Suprapubic skin (tissue), 4 donors: ENCODE measurements at places on chromosomes 13 and 19.

- peaks cover 29% of the 10 kb centered on the region for H3K4me1 ChIP-seq
- H3K36me3 ChIP-seq, result peaks cover 83% of the 10 kb centered on the region
- no peak overlapping the region for H3K4me3 ChIP-seq
- no peaks in the 10 kb centered on the region for H3K27me3 ChIP-seq
These were observed 12.9 kb upstream of the RPS15 start for GRCh38 chr19:1425102-1425837.

DNA sequence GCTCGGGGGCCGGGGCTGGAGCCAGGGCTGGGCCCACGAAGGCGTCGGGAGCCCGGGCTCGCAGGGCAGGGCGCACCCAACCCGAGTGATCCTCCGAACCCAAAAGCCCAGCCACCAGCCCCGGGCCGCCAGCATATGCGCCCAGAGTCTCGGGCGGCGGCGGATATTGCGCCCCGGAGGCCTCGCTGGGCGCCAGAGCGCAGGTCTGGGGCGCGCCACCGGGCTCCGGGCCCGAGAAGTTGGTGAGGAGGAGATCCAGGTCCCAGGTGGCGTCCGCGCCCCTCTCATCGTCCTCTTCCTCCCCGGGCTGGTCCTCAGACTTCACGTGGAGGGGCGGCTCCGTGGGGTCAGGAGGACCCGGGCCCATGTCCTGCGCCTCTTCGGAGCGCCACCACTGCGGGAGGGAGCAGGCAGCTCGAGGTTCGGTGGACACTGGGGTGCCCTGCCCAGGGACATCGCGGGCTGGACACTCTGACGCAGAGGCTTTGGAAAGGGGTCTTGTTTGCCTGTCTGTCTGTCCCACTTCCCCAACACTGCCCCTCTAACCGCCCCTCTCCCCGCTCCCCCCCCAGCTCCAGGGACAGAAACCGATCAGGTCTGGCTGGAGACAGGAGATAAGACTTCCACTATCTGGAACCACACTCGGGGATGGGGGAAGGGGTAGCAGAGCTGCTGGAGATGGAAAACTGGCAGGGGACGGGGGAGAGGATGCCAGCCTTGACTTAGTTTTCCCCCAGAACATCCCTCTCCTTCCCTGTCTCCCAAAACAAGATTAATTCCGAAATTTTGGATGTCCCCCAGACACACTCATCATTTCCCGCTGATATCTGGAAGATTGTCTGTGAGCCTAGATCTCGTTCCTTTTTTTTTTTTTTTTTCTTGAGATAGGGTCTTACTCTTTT lies 1.0 kb downstream of the KLF1 start:
- H3K27ac ChIP-seq, result no peak overlapping the region
- peak overlapping the region; percentile 49 for H3K4me3 ChIP-seq
- H3K36me3 ChIP-seq, result no peaks in the 10 kb centered on the region

GRCh38 chr13:29507356-29507755 lies 88.1 kb downstream of the SLC7A1 start:
- H3K27me3 ChIP-seq, result peaks cover 20% of the 10 kb centered on the region
- H3K4me3 ChIP-seq, result no peak overlapping the region
- no peak for DNase-seq
- H3K4me1 ChIP-seq, result peaks cover 15% of the 10 kb centered on the region
- H3K36me3 ChIP-seq, result peaks cover 12% of the 10 kb centered on the region

DNA sequence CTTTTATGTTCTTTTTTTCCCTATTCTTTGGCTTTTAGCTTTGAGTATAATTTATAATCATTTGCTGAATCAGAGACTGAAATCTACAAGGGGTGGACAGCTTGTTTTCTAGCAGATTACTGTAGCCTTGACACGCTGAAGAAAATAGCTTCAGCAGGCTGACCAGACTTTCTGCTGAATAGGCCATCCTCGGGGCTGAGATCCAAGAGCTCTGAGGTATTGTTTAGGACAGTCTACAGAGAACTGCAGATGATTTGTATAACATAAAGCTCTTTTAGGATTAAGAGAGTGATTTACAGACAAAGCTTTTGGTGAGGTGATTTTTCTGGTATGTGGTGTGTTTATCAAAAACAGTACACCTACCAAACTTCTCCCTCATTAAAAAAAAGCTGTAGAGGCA lies 16.8 kb downstream of the POLR1D start:
- H3K4me3 ChIP-seq, result no peak overlapping the region
- H3K27ac ChIP-seq, result peak overlapping the region; percentile 1
- no peaks in the 10 kb centered on the region for H3K27me3 ChIP-seq
- DNase-seq, result no peak
- peaks cover 71% of the 10 kb centered on the region for H3K4me1 ChIP-seq

- no peak overlapping the region for H3K4me3 ChIP-seq
- no peaks in the 10 kb centered on the region for H3K36me3 ChIP-seq
- no peak overlapping the region for H3K27ac ChIP-seq
- no peaks in the 10 kb centered on the region for H3K4me1 ChIP-seq
These were observed 27.0 kb upstream of the ZNF492 start for GRCh38 chr19:22606954-22607652.

GRCh38 chr13:64556376-64556775 lies 2673.8 kb downstream of the PCDH9 start:
- H3K4me1 ChIP-seq, result no peaks in the 10 kb centered on the region
- H3K27ac ChIP-seq, result no peak overlapping the region
- DNase-seq, result no peak
- H3K27me3 ChIP-seq, result no peaks in the 10 kb centered on the region
- H3K4me3 ChIP-seq, result no peak overlapping the region

DNA sequence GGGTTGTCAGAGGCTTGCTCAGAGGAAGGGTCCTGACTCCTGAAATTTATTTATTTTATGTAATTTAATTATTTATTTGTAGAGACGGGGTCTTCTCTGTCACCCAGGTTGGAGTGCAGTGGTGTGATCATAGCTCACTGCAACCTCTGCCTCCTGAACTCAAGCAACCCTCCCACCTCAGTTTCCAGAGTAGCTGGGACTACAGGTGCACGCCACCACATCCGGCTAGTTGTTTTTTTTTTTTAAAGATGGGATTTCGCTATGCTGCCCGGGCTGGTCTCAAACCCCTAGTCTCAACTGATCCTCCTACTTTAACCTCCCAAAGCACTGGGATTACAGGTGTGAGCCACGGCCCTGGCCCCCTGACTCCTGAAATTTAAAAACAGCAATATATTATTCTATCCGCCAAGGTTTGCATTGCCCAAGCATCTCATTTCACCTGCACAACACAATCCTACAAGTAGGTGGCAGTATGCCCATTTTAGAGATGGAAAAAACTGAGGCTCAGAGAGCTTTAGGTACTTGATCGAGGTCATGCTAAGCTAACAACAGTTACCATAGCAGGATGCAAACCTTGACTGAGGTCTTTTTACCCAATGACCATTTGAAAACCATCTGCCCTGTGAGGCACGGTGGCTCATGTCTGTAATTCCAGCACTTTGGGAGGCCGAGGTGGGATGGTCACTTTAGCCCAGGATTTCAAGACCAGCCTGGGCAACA lies 18.1 kb downstream of the ARHGEF18 start:
- no peak overlapping the region for H3K4me3 ChIP-seq
- DNase-seq, result no peak
- no peak overlapping the region for H3K27ac ChIP-seq
- no peaks in the 10 kb centered on the region for H3K27me3 ChIP-seq
- H3K4me1 ChIP-seq, result no peaks in the 10 kb centered on the region
- no peaks in the 10 kb centered on the region for H3K36me3 ChIP-seq

DNA sequence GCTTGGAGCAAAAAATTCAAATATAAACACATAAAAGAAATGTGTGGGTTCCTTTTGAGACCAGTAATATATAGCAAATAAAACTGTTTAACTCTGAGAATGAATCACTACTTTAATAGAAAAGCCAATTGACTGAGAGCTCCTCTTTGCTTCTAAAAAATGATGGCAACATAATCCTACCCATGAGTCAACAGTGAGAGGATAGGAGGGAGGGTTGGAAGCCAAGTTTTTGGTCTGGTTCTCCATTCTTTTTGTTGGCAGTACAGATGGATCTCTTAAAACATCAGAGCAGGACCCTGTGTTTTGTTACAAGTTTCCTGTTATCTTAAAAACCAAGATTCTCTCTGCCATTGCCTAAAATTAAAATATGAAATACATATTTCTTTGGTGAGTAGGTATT lies 50.0 kb upstream of the POSTN start:
- no peaks in the 10 kb centered on the region for H3K36me3 ChIP-seq
- no peaks in the 10 kb centered on the region for H3K4me1 ChIP-seq
- no peak for DNase-seq
- no peak overlapping the region for H3K27ac ChIP-seq

DNA sequence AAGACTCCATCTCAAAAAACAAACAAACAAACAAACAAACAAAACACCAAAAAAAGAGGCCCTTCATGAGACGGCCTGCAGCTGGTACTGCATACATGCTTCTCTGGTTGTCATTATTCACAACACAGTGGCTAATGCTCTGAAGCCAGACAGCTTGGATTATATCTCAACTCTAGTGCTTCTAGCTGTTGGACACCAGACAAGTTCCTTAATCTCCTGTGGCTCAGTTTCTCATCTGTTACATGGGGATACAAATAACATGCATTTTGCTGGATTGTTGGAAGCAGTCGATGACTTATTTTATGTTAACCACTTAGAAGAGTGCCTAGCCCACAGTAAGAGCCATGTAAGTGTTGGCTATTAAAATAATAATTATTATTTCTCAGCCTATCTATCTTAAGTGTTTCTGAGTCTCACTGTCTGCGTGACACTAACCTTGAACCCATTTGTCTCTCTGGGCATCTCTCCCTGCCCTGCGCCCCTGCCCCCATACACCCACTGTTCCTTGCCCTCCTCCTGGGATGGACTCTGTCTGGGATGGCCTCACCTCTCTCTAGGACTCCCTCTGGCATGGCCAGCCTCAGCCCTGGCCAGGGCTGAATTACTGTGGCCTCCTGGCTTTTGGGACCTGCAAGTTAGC lies 3.1 kb upstream of the JUNB start:
- H3K27me3 ChIP-seq, result no peaks in the 10 kb centered on the region
- peaks cover 73% of the 10 kb centered on the region for H3K4me1 ChIP-seq
- no peak for DNase-seq
- H3K4me3 ChIP-seq, result peak overlapping the region; percentile 88
- peak overlapping the region; percentile 97 for H3K27ac ChIP-seq

DNA sequence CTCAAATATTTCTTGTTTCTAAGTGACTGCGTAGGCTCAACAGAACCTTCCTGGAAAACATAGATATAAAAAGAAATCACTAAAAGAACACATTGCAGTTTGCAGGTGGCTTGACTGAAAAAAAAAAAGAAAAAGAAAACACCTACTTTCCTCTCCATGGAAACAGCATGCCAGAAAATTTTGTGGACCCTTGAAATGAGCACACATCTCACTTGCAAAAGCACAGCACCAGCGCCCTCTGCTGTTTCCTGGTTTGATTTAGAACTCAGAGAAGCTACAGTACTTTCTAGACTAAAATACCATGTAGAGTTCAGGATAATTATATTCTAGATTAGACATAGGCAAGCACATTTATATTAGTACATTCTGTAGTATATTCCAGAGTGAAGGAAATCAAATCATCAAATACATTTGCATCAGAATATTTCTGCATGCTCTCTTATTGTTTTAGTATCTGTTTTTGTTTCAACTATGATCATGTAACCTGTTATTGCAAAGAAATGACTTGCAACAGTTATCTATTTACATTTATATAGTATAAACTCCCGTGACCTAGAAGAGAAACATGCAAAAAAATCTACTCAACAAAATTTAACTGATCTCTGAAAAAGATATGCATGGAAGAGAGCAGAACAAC lies 22.3 kb upstream of the XPO4 start:
- H3K27ac ChIP-seq, result no peak overlapping the region
- no peaks in the 10 kb centered on the region for H3K36me3 ChIP-seq
- H3K4me1 ChIP-seq, result no peaks in the 10 kb centered on the region
- no peaks in the 10 kb centered on the region for H3K27me3 ChIP-seq
- peak; percentile 85 for DNase-seq

DNA sequence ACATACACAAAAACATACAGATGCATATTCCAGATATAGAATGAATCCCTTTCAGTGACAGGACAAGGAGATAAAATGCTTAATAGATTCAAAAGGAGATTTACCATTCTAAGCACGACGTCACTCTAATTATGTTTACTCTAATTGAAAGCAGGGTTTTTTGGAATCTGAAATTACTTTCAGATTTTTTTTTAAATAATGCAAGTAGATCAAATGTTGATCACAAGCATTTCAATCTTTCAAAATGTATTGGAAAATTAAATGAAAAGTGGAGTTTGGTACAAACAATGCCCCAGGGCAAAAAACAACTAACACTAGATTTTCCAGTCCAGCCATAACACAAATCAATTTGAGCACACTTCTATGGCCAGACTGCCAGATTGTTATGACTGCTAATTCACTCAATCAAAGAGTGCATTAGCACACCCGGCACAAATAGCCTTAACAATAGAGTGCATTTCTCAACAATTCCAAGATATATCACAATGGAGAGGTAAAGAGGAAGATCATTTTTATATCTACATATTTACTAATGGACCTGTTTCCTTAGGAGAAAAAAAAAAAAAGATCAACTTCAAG lies 4.3 kb upstream of the DACH1 start:
- no peaks in the 10 kb centered on the region for H3K36me3 ChIP-seq
- no peak for DNase-seq
- H3K27me3 ChIP-seq, result peaks cover 35% of the 10 kb centered on the region
- H3K4me1 ChIP-seq, result peaks cover 14% of the 10 kb centered on the region
- H3K27ac ChIP-seq, result no peak overlapping the region

- peaks cover 71% of the 10 kb centered on the region for H3K4me1 ChIP-seq
- no peaks in the 10 kb centered on the region for H3K36me3 ChIP-seq
- peak overlapping the region; percentile 58 for H3K4me3 ChIP-seq
- peak overlapping the region; percentile 95 for H3K27ac ChIP-seq
- DNase-seq, result peak; percentile 87
These were observed 16.5 kb upstream of the FOSB start for GRCh38 chr19:45451131-45451849.

DNA sequence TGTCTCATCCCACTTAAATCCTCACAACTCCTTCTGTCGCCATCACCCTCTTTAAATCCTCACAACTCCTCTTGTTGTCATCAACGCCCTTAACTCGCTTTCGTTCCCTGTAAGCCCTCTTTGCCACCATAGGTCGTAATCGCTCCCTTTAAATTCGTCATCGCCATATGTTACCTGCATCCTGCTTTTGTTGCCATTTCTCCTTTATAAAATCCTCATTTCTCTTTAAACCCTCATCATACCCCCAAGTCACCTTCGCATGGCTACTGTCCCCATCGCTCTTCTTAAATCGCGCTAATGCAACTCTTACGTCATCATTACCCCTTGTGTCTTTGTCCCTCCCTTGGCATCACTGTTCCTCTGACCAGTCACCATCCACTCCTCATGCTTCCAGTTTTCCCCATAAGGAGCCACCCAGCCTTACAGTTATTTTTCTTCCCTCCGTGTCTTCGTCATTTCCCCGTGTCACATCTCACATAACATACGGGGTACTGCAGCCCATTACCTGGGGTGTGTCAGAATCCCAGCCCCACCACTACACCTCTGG lies 539 bp downstream of the PLD3 start:
- peak overlapping the region; percentile 80 for H3K27ac ChIP-seq
- DNase-seq, result no peak
- peak overlapping the region; percentile 67 for H3K4me3 ChIP-seq
- H3K36me3 ChIP-seq, result no peaks in the 10 kb centered on the region
- no peaks in the 10 kb centered on the region for H3K27me3 ChIP-seq

- H3K4me1 ChIP-seq, result peaks cover 20% of the 10 kb centered on the region
- H3K4me3 ChIP-seq, result peak overlapping the region; percentile 98
- H3K27me3 ChIP-seq, result no peaks in the 10 kb centered on the region
These were observed 679 bp upstream of the CDADC1 start for GRCh38 chr13:49246850-49247642.

- no peaks in the 10 kb centered on the region for H3K27me3 ChIP-seq
- no peaks in the 10 kb centered on the region for H3K4me1 ChIP-seq
- no peak overlapping the region for H3K27ac ChIP-seq
- no peaks in the 10 kb centered on the region for H3K36me3 ChIP-seq
- no peak for DNase-seq
These were observed 25.3 kb upstream of the FBN3 start for GRCh38 chr19:8174706-8175105.

- no peak overlapping the region for H3K4me3 ChIP-seq
- H3K36me3 ChIP-seq, result peaks cover 95% of the 10 kb centered on the region
- no peak for DNase-seq
These were observed 32.5 kb downstream of the CAPN12 start for GRCh38 chr19:38711726-38712153.
